HFFc6 (cell line): ENCODE measurements at places on chromosomes 2 and 18. TPM values are rescaled to one million over a fixed set of nuclear protein-coding genes. Genes with fewer than 3 reads are reported as not detected.

SLC5A7 gene
- total RNA-seq, result not detected in 3 replicates

DNA sequence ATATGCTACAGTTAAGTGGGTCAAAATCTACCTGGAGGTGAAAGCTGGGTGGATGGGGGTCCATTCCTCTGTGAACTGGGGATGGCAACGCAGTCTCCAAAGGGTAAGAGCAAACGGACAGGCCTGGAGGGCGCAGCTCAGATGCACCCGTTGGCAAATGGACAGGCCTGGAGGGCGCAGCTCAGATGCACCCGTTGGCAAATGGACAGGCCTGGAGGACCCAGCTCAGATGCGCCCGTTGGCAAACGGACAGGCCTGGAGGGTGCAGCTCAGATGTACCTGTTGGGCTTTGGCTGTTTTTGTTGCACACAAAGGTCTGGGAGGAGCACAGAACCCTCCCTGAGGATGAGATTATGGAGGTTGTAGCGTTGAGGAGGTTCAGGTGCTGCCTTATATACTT, 33.7 kb downstream of the RBFA start:
- no peaks in the 10 kb centered on the region; the same call in 1 of the 2 replicates for H3K27me3 ChIP-seq
- no peak overlapping the region for H3K4me3 ChIP-seq
- H3K27ac ChIP-seq, result no peak overlapping the region
- H3K4me1 ChIP-seq, result no peaks in the 10 kb centered on the region
- DNase-seq, result no peak

DNA sequence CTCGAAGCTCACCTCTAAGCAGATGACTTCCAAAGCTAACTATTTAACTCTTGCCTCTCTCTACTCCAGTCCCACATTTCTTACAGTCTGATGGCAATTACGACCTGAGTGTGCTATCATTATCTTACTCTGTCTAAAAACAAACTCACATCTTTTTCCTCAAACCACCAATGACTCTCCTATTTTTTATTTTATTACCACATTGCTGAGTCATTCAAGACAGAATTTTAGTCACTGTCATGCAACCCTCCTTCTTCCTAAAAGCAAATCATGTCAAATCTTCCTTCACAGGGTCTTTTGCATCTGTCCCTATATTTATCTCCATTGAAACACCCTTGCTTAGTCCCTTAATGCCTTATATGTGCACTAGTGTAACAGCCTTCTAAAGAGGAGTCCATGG, 34.6 kb upstream of the C2orf15 start:
- no peaks in the 10 kb centered on the region for H3K4me1 ChIP-seq
- DNase-seq, result no peak
- no peak overlapping the region for H3K27ac ChIP-seq

GRCh38 chr2:30403592-30404312, 43.3 kb upstream of the LCLAT1 start:
- no peak overlapping the region for H3K27ac ChIP-seq
- no peak overlapping the region for H3K4me3 ChIP-seq
- H3K4me1 ChIP-seq, result peaks cover 23% of the 10 kb centered on the region

DNA sequence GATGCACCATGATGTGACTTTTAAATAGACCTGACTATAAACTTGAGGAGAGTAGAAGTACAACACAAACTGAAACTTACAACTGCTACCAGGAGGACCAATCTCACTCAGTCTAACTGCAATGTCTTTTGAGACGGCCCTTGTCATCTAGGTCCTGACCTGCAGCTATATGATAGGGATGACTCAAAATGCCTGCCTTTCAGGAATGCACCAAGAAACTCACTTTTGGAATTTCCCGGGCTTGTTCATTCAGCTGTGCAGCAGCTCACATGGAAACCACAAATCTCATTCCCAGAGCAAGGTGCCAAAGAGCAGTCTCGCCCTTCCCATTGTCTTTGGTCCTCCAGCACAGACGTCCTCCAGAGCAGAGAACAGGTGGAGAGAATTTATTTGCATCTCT, 113.7 kb downstream of the SPOPL start:
- no peaks in the 10 kb centered on the region for H3K36me3 ChIP-seq
- H3K4me3 ChIP-seq, result no peak overlapping the region
- no peak overlapping the region for H3K27ac ChIP-seq
- peak; percentile 16 for DNase-seq
- H3K4me1 ChIP-seq, result peaks cover 10% of the 10 kb centered on the region

DNA sequence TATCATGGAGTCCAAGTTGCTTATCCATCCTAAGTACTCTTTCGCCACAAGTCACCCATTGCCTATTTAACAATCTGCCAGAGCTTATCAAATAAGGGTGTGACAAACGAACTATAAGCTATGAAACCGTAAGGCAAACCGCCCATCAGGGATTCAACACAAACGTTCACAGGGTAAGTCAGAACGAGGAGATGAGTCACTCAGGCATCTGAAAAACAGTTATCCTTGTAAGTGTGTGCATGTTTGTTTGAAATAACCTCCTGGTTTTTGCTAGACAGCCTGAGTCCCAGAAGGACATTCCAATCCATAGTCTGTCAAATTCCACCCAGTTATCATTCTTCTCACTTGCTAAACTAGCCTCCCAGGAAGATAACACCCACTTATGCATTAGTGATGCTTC, 299.1 kb downstream of the PAX3 start:
- H3K27ac ChIP-seq, result no peak overlapping the region
- H3K27me3 ChIP-seq, result peaks cover 5% of the 10 kb centered on the region; the same call in 1 of the 2 replicates
- DNase-seq, result peak; percentile 50
- no peak overlapping the region for H3K4me3 ChIP-seq
- H3K4me1 ChIP-seq, result peaks cover 23% of the 10 kb centered on the region
- no peaks in the 10 kb centered on the region for H3K36me3 ChIP-seq

DNA sequence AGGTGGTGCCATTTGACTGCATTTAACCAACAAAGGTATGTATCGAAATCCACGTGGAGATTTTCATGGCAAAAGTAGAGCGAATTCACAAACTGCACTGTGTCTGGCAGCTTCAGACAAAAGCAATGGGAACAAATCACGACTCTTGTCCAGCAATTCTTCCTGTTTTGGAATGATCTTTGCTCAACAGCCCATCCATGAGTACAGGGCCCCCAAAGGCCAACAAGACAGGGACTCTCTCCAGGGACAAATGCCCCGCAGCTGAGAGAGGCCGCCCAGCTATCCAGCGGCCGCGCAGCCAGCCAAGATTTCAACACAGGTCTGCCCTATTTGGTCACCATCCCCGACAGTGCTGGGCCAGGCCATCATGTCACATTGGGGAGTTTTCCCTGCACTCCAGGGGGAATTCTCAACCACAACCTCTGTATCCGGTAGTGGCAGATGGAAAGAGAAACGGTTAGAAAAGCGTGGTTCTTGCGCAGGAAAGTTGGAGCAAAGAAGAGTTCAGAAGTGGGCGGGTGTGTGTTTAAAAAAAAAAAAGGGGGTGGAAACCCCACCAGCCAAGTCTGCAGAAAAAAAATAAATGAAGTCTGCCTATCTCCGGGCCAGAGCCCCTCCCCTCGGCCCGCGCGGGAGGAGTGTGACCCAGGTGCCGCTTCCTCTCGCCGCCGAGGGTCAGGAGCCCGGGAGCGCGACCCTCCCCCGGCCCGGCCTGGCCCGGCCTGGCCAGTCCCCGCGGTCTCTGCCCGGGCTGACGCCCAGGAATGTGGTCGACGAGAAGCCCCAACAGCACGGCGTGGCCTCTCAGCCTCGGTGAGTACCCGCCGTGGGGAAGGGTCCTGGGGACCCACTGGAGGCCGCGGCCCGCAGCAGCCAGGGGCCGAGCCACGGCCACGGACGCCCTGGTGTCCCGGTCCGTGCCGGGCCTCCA, at the start of gene GYPC:
Gene GYPC, plus strand, starts transcription at position 659 of the 931 bp plus-strand sequence. Its CDS starts 106 bp downstream, at position 765.
- peaks cover 4% of the 10 kb centered on the region; the same call in 1 of the 2 replicates for H3K27me3 ChIP-seq
- peak; percentile 31 for DNase-seq
- H3K4me1 ChIP-seq, result peaks cover 43% of the 10 kb centered on the region
- peak within 1 kb of the TSS; percentile 98 for H3K27ac ChIP-seq
